NT2/D1 (cell line): ENCODE measurements at places on chromosomes 12 and 14.

- DNase-seq: no peak
Measured at GRCh38 chr12:67148265-67148664, 120.9 kb upstream of the CAND1 start.

GRCh38 chr12:47079981-47080724 is 394 bp upstream of the AMIGO2 start:
- no peak for DNase-seq

GRCh38 chr14:65495196-65495595 is 82.7 kb downstream of the FUT8 start:
- DNase-seq: no peak

DNA sequence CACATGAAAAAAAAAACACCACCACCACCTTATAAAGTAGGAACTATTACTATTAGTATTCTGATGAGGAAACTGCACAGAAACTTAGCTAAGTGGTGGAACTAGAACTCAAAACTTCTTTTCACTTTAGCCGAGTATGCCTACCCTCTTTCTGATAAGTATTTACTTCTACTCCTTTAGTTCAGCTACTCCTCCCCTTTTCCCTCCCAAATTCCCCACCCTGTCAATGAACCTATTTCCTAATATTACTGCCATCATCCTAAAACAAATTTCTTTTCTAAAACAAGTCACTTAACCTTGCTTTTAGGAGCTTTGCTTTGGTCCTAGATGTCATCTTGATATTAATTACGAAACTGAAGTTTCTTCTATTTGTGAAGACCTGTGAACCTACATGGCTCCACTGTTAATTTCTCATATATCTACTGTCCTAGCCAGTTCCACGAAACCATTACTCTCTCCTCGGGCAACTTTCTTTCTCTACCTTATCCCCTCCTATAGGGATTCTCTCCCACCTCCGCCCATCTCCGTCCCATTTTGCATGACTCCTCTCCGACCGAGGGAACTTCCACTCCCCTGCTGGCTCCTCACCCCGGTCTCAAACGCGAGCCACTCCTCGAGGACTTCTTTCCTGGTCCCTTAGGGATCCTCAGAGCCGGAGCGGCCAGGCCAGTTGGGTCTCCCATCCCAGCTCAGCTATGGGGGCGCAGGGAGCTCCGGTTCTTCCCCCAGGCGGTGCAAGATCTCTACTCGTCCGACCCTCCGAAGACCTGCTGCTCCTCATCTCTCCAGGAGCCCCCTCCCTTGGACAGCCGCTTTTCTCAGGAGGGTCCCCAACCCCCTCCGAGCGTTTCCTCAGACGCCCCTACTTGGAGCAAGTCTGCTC is 1.1 kb downstream of the NUMB start:
- no peak for DNase-seq

- no peak for DNase-seq
Measured at GRCh38 chr12:77916276-77916675, 85.6 kb downstream of the NAV3 start.
